ENCODE measurements at places on chromosomes 1 and 21.

- no peak for DNase-seq
Observed at GRCh38 chr1:91476533-91477217, 24.0 kb upstream of the CDC7 start.

DNA sequence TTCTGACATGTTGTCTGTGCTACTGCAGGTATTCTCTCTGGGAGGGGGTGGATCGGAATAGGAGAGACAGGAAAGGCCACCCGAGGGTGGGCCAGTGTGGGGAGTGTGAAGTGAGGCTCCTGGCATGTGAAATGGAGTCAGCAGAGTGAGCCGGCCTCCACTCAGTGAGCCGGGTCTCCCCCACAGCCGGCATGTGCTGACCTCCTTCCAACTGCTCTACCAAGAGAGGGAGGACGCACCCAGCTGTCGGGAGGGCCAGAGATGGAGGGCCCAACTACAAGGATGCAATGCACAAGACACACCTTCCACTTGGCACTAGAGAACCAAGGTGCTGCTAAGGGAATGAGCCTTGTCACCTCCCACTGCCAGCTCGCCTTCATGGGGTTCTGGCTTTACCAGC lies 28.2 kb upstream of the CLSTN1 start:
- no peak for DNase-seq

DNA sequence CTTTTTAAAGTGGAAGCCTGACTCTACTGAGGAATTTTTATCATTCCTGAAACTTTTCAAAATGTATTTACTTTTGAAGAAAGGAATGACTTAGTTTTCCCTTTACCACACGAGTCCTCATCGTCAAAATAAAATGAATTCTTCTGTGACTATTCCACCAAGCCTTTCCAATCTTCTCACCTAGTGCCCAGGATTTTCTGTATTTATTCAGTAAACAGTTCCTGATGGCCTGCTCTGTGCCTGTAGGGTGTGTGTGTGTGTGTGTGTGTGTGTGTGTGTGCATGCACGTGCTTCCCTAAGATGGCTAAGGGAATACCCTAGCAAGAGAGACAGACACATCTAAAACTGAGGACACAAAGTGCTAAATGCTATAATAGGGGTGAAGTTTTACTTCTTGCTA lies 395.0 kb upstream of the USP24 start:
- DNase-seq: no peak

DNA sequence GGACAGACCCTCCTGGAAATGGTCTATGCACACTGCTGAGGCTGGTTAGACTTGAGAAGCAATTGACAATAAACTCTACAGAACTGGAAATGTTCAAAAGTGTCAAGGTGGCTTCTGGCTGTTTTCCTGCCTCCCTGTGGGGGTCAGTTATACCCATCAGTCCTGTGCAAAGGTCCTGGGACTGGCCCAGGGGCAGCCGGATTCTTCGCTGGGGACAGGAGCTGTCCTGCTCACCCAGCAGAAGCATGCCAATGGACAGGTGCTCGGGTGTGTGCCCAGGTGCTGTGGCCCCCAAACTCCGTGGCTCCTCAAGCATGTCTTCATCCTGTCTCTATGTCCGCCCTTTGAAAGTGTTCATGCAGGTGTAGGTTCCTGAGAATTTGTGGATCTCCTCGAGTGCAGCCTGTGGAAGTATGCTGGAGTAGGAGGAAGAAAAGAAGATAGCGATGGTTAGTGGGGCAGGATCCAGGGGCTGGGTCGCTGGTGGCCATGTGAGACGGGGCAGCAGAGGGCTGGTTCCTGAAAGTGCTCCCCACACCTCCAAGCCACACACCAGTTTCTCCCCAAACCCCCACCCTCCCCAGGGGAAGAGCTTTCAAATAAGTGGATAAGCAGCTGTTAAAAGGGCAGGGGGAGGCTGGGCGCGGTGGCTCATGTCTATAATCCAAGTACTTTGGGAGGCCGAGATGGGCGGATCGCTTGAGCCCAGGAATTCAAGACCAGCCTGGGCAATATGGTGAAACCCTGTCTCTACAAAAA lies 49.8 kb downstream of the DHRS3 start:
- no peak for DNase-seq

- no peak for DNase-seq
Observed at GRCh38 chr1:74463333-74463988, 49.0 kb downstream of the LRRC53 start.

GRCh38 chr1:226086776-226087175 lies 24.3 kb downstream of the H3-3A start:
- DNase-seq: no peak

DNA sequence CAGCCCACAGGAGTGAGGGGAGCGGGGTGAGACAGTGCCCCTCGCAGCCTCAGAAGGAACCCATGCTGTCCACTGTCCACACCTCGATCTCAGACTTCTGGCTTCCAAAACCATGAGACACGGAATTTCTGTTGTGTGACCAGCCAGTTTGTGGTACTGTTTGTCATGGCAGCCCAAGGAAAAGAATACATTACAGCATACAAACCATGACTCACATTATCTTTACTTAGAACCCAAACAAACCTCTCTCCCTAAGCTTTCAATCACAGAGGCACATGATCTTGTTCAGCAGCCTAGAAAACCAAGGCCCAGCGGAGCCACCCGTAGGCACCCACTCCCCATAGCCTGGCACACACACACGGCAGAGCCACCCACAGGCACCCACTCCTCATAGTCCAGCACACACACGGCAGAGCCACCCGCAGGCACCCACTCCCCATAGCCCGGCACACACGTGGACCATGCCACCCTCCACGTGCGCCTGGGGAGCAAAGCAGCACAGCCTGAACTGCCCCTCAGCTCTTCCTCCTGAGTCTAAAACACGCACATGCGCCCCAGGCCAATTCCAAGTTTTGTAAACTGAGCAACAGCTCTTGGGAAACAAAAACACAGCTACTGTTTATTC lies 458 bp upstream of the KRTAP10-4 start:
- no peak for DNase-seq

DNA sequence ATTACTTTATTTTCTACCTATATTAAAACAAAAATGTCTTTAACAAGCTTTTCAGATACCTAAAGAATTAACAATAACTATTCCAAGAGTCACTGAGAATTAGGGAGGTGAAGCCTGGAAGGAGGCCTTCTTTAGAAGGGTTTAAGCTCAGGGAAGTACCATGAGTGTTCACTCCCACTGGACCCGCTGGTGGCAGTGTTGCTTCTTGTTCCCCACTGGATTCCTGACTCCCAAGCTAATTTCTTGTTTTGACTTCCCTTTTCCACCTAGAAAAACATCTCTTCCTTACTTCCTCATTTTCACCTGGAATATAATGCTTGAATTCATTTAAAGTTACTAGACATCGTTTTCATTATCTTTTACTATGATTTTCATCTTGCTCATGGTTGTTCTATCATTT lies 264.2 kb downstream of the HMCN1 start:
- no peak for DNase-seq

DNA sequence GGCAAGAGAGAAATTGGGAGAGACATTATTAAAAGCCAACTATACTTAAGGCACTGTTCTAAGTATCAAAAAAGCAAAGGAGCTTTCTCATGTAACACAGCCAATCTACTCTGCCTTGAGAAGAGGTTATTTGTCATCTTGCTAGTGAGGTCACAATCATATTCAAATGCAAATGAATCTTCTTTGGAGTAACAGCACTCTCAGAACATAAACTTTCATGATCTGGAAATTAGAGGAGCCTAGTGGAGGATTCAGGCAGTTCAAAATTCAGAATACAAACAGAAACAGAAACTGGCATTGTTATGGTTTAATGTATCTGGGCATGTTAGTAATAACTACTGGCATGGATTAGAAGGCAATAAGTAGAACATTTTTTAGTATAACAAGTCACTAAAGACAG lies 57.4 kb downstream of the ARID4B start:
- DNase-seq: peak; percentile 24
